ENCODE measurements at places on chromosomes 11 and 22.
A peak's percentile ranks its signal among the peaks of the same experiment; 100 is the strongest.

DNA sequence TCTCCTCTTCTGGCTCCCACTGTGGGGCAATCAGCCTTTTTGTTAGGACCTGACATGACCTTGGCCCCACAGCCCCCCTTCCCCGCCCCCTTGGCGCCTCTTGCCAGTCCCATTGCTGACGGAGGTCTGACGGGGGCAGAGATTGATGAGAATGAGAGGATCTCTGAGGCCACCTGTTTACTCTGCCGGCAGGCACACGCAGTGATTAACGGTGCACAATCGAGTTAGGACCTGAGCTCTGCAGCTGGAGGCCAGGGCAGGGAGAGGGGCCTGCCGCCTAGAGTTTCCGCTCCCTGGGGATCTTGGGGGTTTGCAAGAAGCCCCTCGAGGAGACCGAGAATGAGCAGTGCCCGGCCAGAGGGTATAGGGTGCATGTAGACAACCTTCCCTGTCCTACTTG, 6.8 kb upstream of the CHRM1 start:
- no peak for DNase-seq

DNA sequence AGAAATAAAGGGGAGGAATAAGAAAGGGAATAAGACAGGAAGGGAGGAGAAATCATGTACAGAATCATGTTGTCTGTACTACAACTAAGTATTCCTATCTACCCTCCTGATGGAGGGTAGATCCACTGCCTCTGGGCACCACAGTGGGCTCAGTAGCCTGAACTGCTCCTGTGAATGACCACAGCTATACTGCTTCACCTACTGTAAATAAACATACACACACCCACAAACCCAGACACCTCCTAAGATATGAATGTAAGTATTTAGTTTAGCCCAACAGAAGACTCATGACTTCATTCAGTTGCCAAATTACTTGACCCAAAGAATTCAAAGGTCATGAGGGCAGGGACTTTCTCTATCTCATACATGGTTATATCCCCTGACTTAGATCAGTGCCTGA, 177.3 kb upstream of the C11orf58 start:
- no peak for DNase-seq

DNA sequence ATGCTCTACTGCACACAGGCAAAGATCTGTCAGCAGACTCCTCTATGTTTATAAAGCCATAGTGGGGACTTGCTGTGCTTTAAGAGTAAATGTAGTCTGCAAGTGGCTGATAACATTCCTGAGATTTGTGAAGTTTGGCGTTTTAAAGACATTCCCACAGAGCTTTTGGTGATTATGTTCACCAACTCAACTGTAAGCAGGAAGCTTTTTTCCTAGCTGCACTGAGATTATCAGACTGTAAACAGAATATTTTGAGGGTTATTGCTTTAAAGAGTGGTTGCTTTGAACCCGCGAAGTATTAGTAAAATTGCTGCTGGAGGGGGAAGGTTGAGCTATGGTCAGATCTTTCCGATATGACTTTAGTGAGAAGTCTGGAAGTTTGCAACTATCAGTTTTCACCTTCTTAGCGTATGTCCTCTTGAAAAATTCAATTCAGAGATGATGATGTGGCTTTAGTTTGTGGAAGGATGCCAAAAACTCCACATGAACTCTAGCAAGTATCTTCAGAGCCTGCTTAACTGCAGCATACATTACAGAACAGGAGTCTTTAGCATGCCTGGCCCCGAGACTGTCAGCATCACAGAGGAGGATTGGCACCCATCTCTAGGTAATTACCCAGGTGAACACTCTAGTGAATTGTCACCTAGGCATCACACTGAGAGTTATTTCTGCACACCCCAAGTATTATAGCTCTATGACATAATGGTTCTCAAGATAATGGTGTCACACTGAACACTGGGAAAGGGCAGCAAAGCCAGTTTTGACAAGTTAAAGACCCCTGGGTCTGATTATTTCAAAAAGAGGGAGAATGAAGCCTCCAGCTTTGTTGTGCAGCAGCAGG, 89.9 kb downstream of the MTNR1B start:
- DNase-seq = no peak

DNA sequence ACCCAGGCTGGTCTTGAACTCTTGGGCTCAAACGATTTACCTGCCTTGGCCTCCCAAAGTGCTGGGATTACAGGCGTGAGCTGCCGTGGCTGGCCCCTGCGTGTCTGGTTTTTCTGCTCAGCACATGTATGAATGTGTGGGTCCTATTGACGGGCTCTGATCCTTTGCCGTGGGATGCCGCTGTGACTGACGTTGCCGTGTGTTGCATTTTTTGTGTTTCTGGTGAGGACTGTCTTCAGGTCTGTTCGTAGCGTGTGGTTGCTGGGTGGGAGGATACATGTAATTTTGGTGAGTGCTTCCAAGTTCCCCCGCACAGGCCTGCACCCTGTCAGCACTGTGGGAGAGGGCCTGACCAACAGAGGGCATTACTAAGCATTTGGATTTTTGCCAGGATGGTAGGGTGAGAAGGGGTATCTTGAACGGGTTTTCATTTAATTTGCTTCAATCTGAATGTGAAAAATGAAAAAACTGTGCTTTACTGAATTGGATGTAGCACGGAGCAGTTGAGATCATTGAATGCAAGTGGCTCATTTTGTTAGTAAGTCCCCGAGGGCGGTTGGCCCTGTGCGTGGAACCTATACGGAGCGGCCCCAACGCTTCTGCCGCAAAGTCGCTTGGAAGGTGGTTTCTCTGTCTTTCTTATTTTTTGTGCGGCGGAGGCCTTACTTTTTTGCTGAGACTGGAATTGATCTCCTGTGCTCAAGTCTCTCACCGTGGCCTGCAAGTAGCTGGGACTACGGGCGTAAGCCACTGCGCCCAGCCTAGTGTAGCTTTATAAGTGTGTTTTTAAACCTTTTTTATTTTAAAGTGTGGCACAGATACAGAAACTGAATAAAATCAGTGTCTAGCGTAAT, 8.2 kb downstream of the ZBED4 start:
- no peak for DNase-seq

DNA sequence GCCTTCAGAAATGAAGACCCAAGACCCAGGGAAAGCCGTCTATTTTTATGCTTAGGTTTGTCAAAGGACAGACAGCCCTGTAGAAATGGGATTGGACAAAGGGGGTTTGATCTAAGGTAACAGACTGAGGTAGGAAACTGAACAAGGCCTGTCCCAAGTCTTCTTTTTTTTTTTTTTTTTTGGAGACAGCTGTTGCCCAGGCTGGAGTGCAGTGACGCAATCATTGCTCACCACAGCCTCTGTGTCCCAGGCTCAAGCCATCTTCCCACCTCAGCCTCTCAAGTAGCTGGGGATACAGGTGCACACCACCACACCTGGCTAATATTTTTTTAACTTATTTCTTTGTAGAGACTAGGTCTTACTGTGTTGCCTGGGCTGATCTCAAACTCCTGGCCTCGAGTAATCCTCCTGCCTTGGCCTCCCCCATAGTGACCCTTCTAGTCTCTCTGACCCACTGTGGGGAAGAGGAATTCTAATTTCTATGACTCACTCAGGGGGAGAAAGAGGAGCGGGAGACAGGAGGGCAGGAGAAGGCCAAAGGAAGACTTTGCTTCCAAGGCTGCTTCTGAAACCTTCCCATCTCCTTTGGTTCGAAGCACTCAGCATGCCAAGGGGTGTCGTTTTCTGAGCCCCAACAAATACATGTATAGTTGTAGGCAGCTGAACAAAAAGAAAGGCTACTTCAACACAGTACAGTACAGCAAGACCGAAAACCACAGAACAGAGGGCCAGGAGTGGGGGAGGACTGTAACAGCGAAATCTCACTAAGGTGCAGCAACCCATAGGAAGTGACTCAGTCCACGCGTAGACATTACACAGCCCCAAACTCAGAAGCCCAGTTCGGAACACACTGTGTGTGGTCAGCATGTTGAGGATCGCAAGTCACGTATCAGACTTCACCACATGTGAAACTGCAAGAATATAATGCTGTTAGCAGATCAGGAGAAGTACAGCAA, 872 bp downstream of the TMA7B start:
- DNase-seq = peak; percentile 53

- DNase-seq = no peak
These were observed 184.0 kb upstream of the SORL1-AS1 start for GRCh38 chr11:121636800-121637176.

GRCh38 chr11:44466531-44467205, 98.8 kb upstream of the CD82 start:
- no peak for DNase-seq

- DNase-seq = no peak
These were observed 19.8 kb upstream of the TIMP3 start for GRCh38 chr22:32781695-32782094.

DNA sequence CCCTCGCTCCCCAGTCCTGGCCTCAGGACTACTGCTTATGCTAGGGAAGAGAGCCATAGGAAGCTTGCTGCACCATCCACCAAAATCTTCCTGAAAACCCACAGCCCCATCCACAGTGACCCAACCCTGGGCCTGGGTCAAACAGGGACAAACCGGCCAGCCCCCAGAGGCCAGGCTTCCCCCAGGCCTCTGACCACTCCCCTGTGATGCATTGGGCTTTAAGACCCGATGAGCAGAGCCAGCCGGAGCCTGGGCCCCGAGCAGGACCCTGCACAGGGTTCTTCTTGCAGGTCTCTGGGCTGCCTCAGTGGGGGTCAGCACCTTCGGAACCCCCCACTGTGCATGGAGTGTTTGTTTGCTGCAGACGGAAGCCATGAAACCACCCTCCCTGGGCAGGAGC, 583.7 kb downstream of the BRD1 start:
- no peak for DNase-seq

Data from BJ (cell line).